Astrocyte (in vitro differentiated cells and primary cell): ENCODE measurements at places on chromosomes 5 and 9. TPM values are rescaled to one million over a fixed set of nuclear protein-coding genes. Genes with fewer than 3 reads are reported as not detected.
A peak's percentile ranks its signal among the peaks of the same experiment; 100 is the strongest.

DNA sequence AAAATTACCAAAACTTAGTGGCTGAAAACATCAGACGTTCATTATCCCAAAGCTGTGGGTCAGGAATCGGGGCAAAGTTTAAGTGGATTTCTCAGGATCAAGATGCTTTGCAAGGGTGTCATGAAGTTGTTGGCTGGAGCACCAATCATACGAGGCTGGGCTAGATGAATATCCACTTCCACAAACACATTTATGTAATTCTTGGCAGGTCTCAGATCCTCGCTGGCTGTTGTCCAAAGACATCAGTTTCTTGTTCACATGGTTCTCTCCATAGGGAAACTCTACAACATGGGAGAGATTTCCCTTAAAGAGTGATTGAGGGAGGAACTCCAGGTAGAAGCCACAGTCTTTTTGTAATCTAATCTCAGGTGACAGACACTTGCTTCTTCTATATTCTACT, 20.2 kb upstream of the CCDC192 start:
- no peaks in the 10 kb centered on the region for H3K27me3 ChIP-seq
- DNase-seq, result no peak
- H3K4me3 ChIP-seq, result no peak overlapping the region

Gene ATG10
- total RNA-seq, result 4.3 and 4.6 TPM in 2 replicates

Gene TEX48
- total RNA-seq, result not detected in 2 replicates

GRCh38 chr5:152397581-152397980, 7.5 kb downstream of the NMUR2 start:
- H3K4me1 ChIP-seq, result no peaks in the 10 kb centered on the region
- no peak overlapping the region for H3K4me3 ChIP-seq
- no peak for DNase-seq
- no peaks in the 10 kb centered on the region for H3K36me3 ChIP-seq
- no peak overlapping the region for H3K27ac ChIP-seq

Gene NDUFS6
- total RNA-seq, result 37.6 and 39.3 TPM in 2 replicates

- DNase-seq, result no peak
- H3K4me1 ChIP-seq, result peaks cover 30% of the 10 kb centered on the region
- H3K27me3 ChIP-seq, result no peaks in the 10 kb centered on the region
- H3K4me3 ChIP-seq, result no peak overlapping the region
- no peak overlapping the region for H3K27ac ChIP-seq
- peaks cover 14% of the 10 kb centered on the region for H3K36me3 ChIP-seq
These were observed 26.8 kb downstream of the PSMB7 start for GRCh38 chr9:124388275-124389048.

GRCh38 chr5:119353686-119354366, 2.0 kb upstream of the TNFAIP8 start:
- no peak overlapping the region for H3K4me3 ChIP-seq
- no peaks in the 10 kb centered on the region for H3K27me3 ChIP-seq
- H3K27ac ChIP-seq, result no peak overlapping the region
- H3K36me3 ChIP-seq, result no peaks in the 10 kb centered on the region
- H3K4me1 ChIP-seq, result peaks cover 12% of the 10 kb centered on the region

GRCh38 chr5:153159616-153160015, 330.9 kb upstream of the GRIA1 start:
- peak overlapping the region; percentile 2 for H3K27ac ChIP-seq
- H3K27me3 ChIP-seq, result no peaks in the 10 kb centered on the region
- DNase-seq, result peak; percentile 71
- H3K36me3 ChIP-seq, result no peaks in the 10 kb centered on the region
